HCT116 (cell line): ENCODE measurements at places on chromosomes 7 and 10. TPM values are rescaled to one million over a fixed set of nuclear protein-coding genes. Genes with fewer than 3 reads are reported as not detected.

GRCh38 chr10:132836248-132836831, 50.4 kb upstream of the NKX6-2 start:
- H3K36me3 ChIP-seq: no peaks in the 10 kb centered on the region
- H3K27me3 ChIP-seq: 0 out of 2 replicates have a peak, but pooled peaks cover 6% of the 10 kb centered on the region
- H3K27ac ChIP-seq: no peak overlapping the region
- no peak overlapping the region for H3K4me3 ChIP-seq
- H3K4me1 ChIP-seq: no peaks in the 10 kb centered on the region

GRCh38 chr10:104367904-104368303, 14.3 kb downstream of the CFAP58 start:
- H3K4me3 ChIP-seq: no peak overlapping the region
- no peak overlapping the region for H3K27ac ChIP-seq
- DNase-seq: no peak
- H3K27me3 ChIP-seq: peaks cover 57% of the 10 kb centered on the region

DNA sequence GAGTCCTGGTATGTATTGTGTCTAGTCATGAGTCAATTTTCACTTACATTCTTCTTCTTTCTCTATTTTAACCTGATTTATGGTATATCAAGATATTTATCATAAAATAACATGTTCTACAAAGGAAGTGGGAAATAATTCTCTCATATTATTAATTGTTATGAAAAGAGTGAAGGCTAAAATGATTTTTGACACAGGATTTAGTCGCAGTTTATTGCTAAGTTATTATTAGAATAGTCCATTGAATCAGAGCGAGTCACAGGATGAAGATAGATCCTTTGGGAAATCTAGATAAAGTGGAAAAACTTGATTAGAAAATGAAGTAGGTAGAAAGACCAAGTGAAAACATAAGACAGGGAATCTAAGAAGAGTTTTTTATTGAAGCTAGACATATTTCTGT, 184.3 kb upstream of the DGKB start:
- H3K36me3 ChIP-seq: no peaks in the 10 kb centered on the region
- DNase-seq: no peak
- peaks cover 12% of the 10 kb centered on the region for H3K4me1 ChIP-seq
- H3K27ac ChIP-seq: no peak overlapping the region
- H3K4me3 ChIP-seq: no peak overlapping the region

DNA sequence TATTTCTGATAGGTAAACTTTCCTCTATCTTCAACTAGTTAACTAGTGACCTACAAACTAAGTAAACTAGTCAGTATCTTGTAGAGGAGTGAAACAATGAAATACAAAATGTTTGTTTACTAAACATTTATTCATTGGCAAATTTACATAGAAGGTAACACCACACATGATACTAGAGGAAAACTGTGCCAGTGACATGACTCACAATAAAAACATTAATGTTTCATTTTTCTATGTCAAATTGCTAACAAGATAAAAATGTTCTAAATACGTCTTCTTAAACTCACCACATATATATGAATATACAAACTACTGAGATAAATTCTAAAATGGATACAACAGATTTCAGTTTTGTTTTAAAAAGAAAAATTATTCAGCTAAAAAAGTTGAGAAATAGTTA, 471.3 kb downstream of the PARD3 start:
- H3K36me3 ChIP-seq: no peaks in the 10 kb centered on the region
- H3K27me3 ChIP-seq: no peaks in the 10 kb centered on the region

DNA sequence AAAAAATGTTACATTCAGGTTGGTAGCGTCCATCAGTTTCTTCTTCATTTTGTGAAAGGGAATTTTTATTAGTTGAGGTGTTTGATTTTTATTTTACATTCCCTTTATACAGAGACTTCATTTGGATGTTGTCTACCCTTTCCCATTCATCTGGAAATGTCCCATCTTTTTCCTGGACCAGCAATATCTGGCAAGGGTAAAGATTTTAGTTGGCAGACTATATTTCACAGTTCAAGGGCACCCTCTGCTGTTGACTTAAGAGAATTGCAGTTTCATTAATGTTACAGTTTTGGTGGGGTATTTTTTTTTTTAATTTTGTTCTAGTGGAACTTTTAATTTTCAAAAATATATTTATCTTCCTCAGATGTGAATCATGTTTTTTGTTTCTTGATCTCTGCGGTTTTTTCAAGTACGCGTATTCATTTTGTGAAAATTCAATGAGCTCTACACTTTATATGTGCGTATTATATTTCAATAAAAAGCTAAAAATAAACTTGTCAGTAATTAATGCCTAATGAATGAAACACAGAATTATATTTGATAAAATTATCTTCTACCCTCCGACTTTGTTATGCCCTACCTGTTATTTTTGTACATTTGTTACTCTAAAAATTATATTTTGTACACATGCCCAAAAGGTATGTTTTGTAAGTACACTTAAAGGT, 97.9 kb upstream of the KLF14 start:
- DNase-seq: peak; percentile 41
- peak overlapping the region; percentile 2; the same call in 1 of the 2 replicates for H3K27ac ChIP-seq
- no peak overlapping the region for H3K4me3 ChIP-seq

GRCh38 chr7:5217396-5217795, 27.4 kb downstream of the WIPI2 start:
- peaks cover 9% of the 10 kb centered on the region for H3K4me1 ChIP-seq
- H3K27ac ChIP-seq: no peak overlapping the region
- DNase-seq: no peak
- no peaks in the 10 kb centered on the region for H3K27me3 ChIP-seq
- H3K36me3 ChIP-seq: peaks cover 8% of the 10 kb centered on the region; the same call in 1 of the 2 replicates
- H3K4me3 ChIP-seq: no peak overlapping the region

DNA sequence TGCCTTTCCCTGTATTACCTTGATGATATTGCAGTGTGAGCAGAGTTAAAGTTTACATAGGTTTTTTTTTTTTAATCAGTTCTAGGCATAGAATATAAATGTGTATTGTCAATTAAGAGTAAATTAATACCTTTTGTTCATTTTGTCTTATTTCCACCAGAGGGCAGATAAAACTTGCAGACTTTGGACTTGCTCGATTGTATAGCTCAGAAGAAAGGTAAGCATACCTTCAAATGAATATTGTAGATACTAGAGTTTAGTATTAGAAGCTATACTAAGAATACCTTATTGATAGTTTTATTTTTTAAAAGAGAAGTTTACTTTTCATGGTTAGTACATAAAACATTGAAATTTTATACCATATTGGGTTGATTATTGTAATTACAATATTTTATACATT, 86.8 kb downstream of the MPLKIP start:
- H3K27ac ChIP-seq: no peak overlapping the region
- no peak for DNase-seq
- no peaks in the 10 kb centered on the region for H3K27me3 ChIP-seq
- no peaks in the 10 kb centered on the region for H3K4me1 ChIP-seq

DNA sequence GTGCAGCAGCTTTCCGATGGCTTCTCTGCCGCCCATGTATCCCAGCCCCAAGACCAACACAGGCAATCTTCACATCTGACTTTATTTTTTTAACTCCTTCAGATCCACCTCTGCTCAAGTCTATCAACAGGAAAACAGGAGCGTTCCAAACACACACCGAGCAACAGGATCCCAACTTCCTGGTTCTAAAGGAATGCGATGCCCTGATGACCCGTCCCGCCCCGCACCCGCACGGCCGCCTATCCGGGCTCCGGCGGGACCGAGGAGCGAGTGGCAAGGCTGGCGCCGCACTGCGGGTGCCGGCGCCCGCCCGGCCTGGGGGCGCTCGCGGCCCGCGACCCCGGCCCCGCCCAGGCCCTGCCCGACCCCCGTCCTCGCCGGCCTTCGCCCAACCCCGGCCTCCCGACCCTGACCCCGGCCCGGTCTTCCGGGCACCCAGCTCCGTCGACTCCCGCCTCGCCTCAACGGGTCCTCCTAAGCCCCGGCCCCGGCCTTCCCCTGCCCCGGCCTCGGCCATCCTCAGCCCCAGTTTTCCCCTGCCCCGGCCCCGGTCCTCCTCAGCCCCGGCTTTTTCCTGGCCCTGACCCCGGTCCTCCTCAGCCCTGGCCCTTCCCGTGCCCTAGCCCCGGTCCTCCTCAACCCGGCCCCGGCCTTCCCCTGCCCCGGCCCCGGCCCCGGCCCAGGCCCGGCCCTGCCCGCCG, 730 bp downstream of the LARP4B start:
- H3K27ac ChIP-seq: peak overlapping the region; percentile 94
- no peak for DNase-seq
- peaks cover 9% of the 10 kb centered on the region; the same call in 1 of the 2 replicates for H3K4me1 ChIP-seq
- peak overlapping the region; percentile 73 for H3K4me3 ChIP-seq
- no peaks in the 10 kb centered on the region; the same call in 1 of the 2 replicates for H3K36me3 ChIP-seq

GRCh38 chr7:106369816-106370215, 85.0 kb upstream of the NAMPT start:
- H3K27me3 ChIP-seq: no peaks in the 10 kb centered on the region
- no peak overlapping the region for H3K27ac ChIP-seq
- no peak overlapping the region for H3K4me3 ChIP-seq
- no peaks in the 10 kb centered on the region for H3K36me3 ChIP-seq
- DNase-seq: no peak

DNA sequence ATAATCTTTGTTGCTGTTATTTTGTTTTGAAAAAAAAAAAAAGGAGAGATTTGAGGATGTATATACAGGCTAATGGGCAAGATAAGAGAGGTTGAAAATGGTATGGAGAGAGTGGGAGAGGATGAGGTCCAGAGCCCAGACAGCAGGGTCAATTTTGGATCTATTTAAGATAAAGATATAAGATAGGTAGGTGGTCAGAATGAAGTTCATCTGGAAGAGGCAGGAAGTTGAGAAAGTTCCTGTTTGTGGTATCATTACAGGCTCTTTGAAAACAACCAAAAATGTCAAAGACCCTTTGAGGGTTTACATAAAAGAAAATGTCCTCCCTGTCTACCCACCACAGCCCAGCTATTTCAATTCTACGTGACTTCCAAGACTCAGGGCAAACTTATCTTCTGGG, 7.5 kb downstream of the CEP41 start:
- H3K27me3 ChIP-seq: no peaks in the 10 kb centered on the region
- H3K27ac ChIP-seq: no peak overlapping the region
- no peaks in the 10 kb centered on the region for H3K36me3 ChIP-seq
- DNase-seq: no peak

- H3K4me1 ChIP-seq: peaks cover 14% of the 10 kb centered on the region
- peak within 1 kb of the TSS; percentile 64 for H3K4me3 ChIP-seq
- DNase-seq: peak; percentile 92
These were observed at the start of gene PCLO for GRCh38 chr7:83162402-83163256. Gene PCLO (minus strand): TSS chr7:83162884. CDS start chr7:83162592, 292 bp downstream.

DNA sequence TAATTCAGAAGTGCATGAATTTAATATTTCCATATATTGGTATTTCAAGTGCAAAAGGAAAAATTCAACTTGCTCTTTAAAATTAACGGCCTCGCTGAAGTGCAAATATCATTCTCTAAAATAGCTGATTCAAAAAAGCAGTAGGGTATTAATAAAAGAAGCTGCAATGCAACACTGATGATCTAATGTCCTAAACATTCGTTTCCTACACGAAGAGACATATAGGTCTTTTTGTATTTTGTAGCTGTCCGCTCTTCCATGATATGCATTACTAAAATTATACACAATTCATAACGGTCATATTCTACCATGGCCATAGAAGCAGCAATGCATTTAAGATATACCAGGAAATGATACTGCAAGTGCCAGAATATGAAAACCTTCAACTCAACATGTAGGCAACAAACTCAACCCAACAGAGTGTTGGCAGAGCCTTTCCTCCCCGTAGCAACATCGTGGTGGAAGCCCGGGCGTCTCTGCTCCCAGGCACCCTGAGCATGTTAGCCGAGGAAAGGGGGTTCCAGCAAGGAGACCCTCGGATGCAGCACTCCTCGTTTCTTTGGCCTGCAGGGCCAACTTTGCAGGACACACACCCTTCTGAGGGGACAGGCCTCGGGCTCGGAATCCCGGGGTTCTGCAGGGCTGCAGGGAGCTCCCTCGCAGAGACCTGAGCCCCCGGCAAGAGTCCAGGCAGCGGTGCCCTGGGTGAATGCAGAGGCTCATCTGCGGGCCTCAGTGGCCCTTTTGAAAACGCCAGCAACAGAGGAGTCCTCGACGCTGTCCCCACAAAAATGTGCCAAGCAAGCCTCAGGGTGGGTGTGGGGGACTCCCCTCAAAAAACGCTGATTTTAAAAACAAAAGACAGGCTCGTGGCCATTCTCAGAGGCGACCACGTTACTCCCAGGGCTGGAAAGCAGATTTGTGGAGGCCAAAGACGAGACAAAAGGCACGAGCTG, 1.6 kb downstream of the FAM171A1 start:
- H3K4me3 ChIP-seq: peak overlapping the region; percentile 53
- H3K27me3 ChIP-seq: no peaks in the 10 kb centered on the region
- DNase-seq: no peak
- H3K27ac ChIP-seq: no peak overlapping the region
- H3K4me1 ChIP-seq: peaks cover 6% of the 10 kb centered on the region; the same call in 1 of the 2 replicates

GRCh38 chr10:119515511-119516045, 26.9 kb downstream of the RGS10 start:
- H3K4me1 ChIP-seq: no peaks in the 10 kb centered on the region
- no peak for DNase-seq
- H3K27me3 ChIP-seq: no peaks in the 10 kb centered on the region
- peaks cover 27% of the 10 kb centered on the region; the same call in 1 of the 2 replicates for H3K36me3 ChIP-seq
- no peak overlapping the region for H3K4me3 ChIP-seq

- DNase-seq: no peak
- H3K4me3 ChIP-seq: no peak overlapping the region
- H3K4me1 ChIP-seq: no peaks in the 10 kb centered on the region
- H3K27me3 ChIP-seq: no peaks in the 10 kb centered on the region
These were observed 163.3 kb downstream of the THSD7A start for GRCh38 chr7:11668727-11669126.

GRCh38 chr7:135879233-135879632, 97.9 kb downstream of the MTPN start:
- no peaks in the 10 kb centered on the region for H3K4me1 ChIP-seq
- H3K36me3 ChIP-seq: no peaks in the 10 kb centered on the region
- H3K27ac ChIP-seq: no peak overlapping the region
- no peak overlapping the region for H3K4me3 ChIP-seq
- no peak for DNase-seq

Gene IKZF1
- 0.57 TPM for total RNA-seq

Gene PIK3AP1
- 7.1 TPM for total RNA-seq

Gene VSIR
- 18.5 TPM for total RNA-seq

Gene OPN4
- not detected for total RNA-seq

Gene RBP3
- total RNA-seq: not detected

Gene SPDYE2B
- not detected for total RNA-seq
